ENCODE measurements at places on chromosomes 1 and 21. TPM values are rescaled to one million over a fixed set of nuclear protein-coding genes. Genes with fewer than 3 reads are reported as not detected.

GRCh38 chr1:234214911-234215892 is 158.1 kb upstream of the COA6 start:
- peak; percentile 69 for DNase-seq
- H3K36me3 ChIP-seq: no peaks in the 10 kb centered on the region
- peaks cover 20% of the 10 kb centered on the region for H3K4me1 ChIP-seq
- peaks cover 9% of the 10 kb centered on the region for H3K27me3 ChIP-seq
- H3K4me3 ChIP-seq: peak overlapping the region; percentile 52

GRCh38 chr1:54950006-54950368 is 30.4 kb upstream of the TMEM61 start:
- no peak for DNase-seq
- no peaks in the 10 kb centered on the region for H3K36me3 ChIP-seq
- H3K27me3 ChIP-seq: no peaks in the 10 kb centered on the region
- no peak overlapping the region for H3K27ac ChIP-seq

- no peak overlapping the region for H3K27ac ChIP-seq
- H3K4me3 ChIP-seq: no peak overlapping the region
- peak; percentile 4 for DNase-seq
- no peaks in the 10 kb centered on the region for H3K27me3 ChIP-seq
- H3K4me1 ChIP-seq: no peaks in the 10 kb centered on the region
- H3K36me3 ChIP-seq: no peaks in the 10 kb centered on the region
Observed at GRCh38 chr1:47677241-47677940, 239.5 kb downstream of the FOXD2 start.

DNA sequence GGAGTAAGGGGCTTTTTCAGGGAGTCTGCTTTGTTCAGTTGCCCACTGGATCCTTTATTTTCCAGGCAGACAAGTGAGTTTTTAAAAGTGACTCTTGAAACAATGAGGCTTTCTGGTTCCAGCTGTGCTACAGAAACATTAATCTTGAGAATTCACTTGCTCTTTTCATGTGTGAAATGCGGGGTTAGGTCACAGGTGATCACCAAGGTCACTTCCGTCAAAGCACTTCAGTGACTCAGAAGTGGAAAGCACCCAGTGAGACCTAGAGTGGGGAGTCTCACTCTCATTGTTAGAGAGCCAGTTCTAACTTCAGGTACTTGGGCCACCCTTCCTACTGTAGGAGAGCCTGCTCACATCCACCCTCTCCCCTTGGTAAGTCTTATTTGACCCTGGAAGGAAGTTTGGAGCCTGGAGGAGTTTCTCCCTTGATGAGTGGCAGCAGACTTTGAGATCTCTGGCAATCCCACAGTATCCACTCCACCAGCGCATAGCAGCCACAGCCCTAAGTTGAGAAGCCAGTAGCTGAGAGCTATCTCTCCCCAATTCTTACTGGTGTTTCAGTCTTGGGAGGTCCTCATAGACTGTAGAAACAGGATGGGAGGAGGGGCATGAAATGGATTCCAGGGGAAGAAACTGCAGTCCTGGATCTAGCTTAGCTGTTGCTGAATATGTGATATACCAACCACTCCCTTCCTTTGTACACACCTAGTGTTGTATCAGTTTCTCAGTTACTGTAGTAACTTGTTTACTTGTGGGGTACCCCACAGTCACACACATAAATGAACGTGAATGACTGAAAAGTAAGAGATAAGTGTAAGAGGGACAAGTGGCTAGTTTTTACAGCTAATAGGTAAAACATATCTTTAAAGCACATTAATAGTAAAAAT is 3.1 kb downstream of the TACSTD2 start:
- H3K4me1 ChIP-seq: peaks cover 59% of the 10 kb centered on the region
- no peak overlapping the region for H3K4me3 ChIP-seq
- DNase-seq: peak; percentile 73
- peaks cover 16% of the 10 kb centered on the region for H3K27me3 ChIP-seq
- no peaks in the 10 kb centered on the region for H3K36me3 ChIP-seq
- peak overlapping the region; percentile 48 for H3K27ac ChIP-seq

- no peak overlapping the region for H3K4me3 ChIP-seq
- H3K27ac ChIP-seq: no peak overlapping the region
- no peaks in the 10 kb centered on the region for H3K27me3 ChIP-seq
- DNase-seq: peak; percentile 76
- H3K36me3 ChIP-seq: no peaks in the 10 kb centered on the region
Observed at GRCh38 chr1:34597877-34598514, 156.9 kb upstream of the GJB5 start.

DNA sequence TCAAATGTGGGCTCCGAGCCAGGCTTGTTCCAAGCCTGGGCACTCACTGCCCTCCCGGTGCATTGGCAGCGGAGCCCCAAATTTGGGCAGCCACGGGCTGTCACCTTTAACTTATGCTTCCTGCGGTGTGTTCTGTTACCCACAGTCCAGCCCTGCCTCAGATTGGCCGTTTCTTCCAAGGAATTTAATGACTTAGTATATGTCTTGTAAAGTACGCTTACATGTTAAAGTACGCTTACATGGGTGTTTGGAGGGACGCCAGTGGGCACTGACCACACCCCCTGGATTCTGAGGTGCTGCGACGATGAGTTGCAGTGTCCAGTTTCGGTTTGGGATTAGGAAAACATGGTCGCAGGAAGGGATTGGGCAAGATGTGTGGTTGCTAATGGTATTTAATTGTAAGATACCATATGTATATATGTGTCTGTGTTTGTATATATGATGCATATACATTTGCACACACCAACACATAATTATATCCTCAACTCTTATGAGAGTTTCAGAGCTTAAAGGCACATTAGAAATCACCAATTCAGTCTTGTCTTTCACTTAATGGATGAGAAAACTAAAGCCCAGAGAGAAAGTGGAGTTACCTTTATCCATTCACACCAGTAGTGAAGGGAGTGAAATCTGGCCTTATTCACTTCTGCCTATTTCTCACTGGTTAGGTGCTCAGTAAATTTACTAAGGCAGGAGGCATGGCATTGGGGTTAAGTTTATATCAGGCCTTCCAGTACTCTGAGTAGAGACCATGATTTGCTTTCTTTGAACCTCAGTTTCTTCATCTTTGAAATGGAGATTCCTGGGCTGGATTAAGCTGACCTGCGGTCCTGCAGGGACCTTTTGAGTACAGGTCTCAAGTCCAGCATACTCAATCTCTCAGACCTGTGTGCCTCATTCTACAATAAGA is 1.0 kb downstream of the SMYD2 start:
- H3K27me3 ChIP-seq: no peaks in the 10 kb centered on the region
- peaks cover 8% of the 10 kb centered on the region for H3K4me1 ChIP-seq
- H3K36me3 ChIP-seq: no peaks in the 10 kb centered on the region
- peak; percentile 57 for DNase-seq

GRCh38 chr1:174247472-174247871 is 88.2 kb downstream of the RABGAP1L start:
- no peaks in the 10 kb centered on the region for H3K4me1 ChIP-seq
- H3K4me3 ChIP-seq: no peak overlapping the region
- no peak for DNase-seq
- H3K27ac ChIP-seq: no peak overlapping the region

- H3K4me1 ChIP-seq: no peaks in the 10 kb centered on the region
- no peak overlapping the region for H3K27ac ChIP-seq
- DNase-seq: no peak
- peaks cover 59% of the 10 kb centered on the region for H3K27me3 ChIP-seq
Observed at GRCh38 chr1:5312862-5313261, 658.5 kb downstream of the AJAP1 start.

DNA sequence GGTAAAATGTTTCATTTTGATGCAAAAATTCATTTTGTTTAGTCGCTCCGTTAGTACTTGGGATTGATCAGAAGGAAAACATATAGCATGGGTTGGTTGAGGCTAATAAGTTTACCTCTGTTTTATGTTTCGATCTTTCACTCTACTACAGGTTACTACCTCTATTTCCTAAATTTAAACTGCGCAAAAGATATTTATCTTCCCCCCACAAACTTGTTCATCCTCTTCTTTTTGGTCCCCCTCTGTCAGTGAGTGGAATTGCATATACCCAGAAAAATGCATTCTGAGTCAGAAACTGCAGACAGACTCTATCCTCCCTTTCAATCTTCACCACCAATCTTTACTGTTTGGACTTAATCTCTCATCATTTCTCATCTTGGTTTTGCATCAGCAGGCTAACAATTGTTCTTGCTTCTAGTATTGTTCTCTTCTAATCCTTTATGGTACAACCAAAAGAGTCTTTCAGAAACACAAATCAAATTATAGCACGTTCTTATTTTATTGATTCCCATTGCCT is 316.0 kb upstream of the ADGRL4 start:
- H3K4me3 ChIP-seq: no peak overlapping the region
- DNase-seq: no peak
- no peaks in the 10 kb centered on the region for H3K4me1 ChIP-seq
- H3K36me3 ChIP-seq: no peaks in the 10 kb centered on the region
- H3K27ac ChIP-seq: no peak overlapping the region

DNA sequence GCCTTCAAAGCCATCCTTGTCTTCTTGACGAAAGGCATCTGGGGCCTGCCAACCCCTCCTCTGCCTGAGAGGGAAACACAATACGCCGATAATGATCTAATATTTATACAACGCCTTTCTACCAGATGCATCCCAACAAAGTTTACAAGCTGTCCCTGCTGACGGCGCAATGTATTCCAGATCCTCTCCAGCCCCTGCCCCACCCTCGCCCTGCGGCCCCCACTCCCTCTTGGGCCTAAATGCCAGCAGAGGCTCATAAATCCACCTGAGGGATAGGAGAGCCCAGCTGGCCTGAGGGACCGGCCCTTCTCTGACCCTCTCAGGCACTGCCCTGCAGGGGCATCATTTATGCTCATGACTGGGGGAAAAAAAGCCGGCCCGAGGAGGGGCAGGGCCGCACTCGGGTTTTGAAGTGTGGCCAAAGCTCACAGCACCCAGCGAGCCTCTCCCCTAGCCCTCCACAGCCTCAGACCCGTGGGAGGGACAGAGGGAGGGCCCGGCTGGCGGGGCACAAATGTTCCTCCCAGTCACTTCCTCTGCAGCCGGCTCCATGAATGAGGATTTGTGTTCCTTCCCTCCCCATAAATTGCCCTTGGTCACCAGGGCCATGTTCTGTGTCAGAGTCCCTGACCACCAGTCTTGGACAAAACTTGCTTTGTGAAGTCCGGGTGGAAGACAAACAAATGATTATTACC is 140.3 kb downstream of the FOXD2 start:
- no peaks in the 10 kb centered on the region for H3K36me3 ChIP-seq
- H3K4me1 ChIP-seq: peaks cover 9% of the 10 kb centered on the region
- H3K4me3 ChIP-seq: no peak overlapping the region

DNA sequence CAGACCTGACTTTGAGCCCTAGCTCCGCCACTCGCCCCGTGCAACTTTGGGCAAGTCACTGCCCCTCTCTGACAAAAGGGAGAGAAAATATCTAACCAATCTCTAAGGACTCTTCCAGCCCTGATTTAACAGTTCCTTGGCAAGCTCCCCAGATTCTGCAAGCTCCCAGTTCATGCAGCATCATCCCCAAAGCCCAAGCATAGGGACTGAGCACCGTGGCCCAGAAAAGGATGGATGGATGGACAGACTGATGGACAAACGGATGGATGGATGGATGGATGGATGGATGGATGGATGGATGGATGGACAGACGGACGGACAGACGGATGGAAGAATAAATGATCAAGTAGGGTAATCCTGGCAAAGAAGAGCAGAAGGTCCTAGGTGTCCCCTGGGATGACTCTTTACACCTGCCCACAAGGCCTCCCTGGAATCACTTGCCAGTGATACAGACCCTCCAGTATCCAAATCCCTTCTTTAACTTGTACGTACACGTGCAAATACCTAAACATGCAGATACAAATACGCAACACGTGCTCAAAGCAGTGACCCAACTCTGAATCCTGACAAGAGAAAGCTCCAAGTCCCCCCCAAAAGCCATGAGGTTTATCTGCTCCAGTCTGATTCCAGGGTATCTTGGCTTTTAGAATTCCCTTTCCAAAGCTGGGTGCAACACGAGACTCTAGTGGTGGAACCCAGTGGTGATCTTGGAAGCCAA is 16.0 kb downstream of the IFFO2 start:
- H3K27me3 ChIP-seq: no peaks in the 10 kb centered on the region
- no peak for DNase-seq
- peaks cover 39% of the 10 kb centered on the region for H3K4me1 ChIP-seq
- H3K27ac ChIP-seq: no peak overlapping the region
- no peak overlapping the region for H3K4me3 ChIP-seq

DNA sequence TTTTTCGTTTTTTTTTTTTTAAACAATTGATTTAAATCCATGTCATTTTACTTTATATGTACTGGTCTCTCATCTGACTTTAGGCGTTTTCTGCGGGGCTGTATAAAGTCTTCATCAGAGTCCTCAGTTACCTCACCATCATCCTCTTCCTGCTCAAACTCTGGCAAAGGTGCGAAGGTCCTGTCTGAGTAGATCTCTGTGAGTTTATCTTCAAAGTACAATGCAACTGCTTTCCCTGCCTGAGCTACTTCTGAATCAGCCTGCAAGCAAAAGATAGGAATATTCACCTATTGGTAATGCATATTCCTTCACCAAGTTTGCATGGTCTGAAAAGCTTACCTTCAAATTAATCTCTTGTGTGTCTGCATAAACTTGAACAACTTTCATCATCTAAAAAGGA is 113.4 kb downstream of the TRIM33 start:
- no peaks in the 10 kb centered on the region for H3K27me3 ChIP-seq
- H3K4me1 ChIP-seq: no peaks in the 10 kb centered on the region
- H3K27ac ChIP-seq: no peak overlapping the region
- DNase-seq: no peak
- H3K36me3 ChIP-seq: peaks cover 14% of the 10 kb centered on the region

- no peak overlapping the region for H3K4me3 ChIP-seq
- no peak overlapping the region for H3K27ac ChIP-seq
- H3K36me3 ChIP-seq: peaks cover 9% of the 10 kb centered on the region
- DNase-seq: no peak
- no peaks in the 10 kb centered on the region for H3K27me3 ChIP-seq
Observed at GRCh38 chr1:22533244-22533895, 29.9 kb upstream of the EPHA8 start.

- no peak overlapping the region for H3K27ac ChIP-seq
- H3K4me3 ChIP-seq: no peak overlapping the region
- H3K36me3 ChIP-seq: no peaks in the 10 kb centered on the region
Observed at GRCh38 chr1:20063861-20064292, 6.1 kb upstream of the PLA2G5 start.

- H3K4me1 ChIP-seq: no peaks in the 10 kb centered on the region
- H3K27me3 ChIP-seq: no peaks in the 10 kb centered on the region
- no peak overlapping the region for H3K4me3 ChIP-seq
- no peak for DNase-seq
- H3K36me3 ChIP-seq: no peaks in the 10 kb centered on the region
Observed at GRCh38 chr1:155158991-155159390, 14.1 kb downstream of the KRTCAP2 start.

The PGBD5 gene
- 0.29 TPM for total RNA-seq

The CFAP74 gene
- under 0.01 TPM for total RNA-seq

The RXFP4 gene
- total RNA-seq: not detected

The MTARC1 gene
- 9.9 TPM for total RNA-seq

The BTBD8 gene
- total RNA-seq: 1.4 TPM

The COL11A1 gene
- not detected for total RNA-seq
